ENCODE measurements at places on chromosomes 7 and 10.

GRCh38 chr10:19412531-19412930 is 363.9 kb downstream of the MALRD1 start:
- no peaks in the 10 kb centered on the region for H3K27me3 ChIP-seq
- no peak overlapping the region for H3K4me3 ChIP-seq
- H3K4me1 ChIP-seq, result no peaks in the 10 kb centered on the region
- no peak for DNase-seq
- H3K27ac ChIP-seq, result no peak overlapping the region

DNA sequence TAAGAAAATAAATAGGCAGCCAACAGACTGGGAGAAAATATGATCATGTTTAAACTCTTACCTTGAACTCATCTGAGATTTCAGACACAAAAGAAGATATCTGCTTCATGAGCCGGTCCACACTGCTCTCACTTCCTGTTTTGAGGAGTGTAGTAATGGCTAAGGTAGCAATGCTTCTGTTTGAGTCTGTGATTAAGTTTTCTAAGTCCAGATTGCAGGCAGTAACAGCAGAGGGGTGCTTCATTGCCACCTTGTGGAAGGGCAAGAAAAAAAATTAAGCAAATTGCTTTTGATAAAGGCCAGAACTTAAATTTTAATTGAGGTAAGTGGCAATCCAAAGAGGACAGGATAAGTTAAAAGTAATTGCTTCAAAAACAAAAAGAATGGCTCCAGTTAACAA is 69.1 kb downstream of the MEST start:
- H3K4me1 ChIP-seq, result no peaks in the 10 kb centered on the region
- H3K27ac ChIP-seq, result no peak overlapping the region
- DNase-seq, result no peak
- no peak overlapping the region for H3K4me3 ChIP-seq

DNA sequence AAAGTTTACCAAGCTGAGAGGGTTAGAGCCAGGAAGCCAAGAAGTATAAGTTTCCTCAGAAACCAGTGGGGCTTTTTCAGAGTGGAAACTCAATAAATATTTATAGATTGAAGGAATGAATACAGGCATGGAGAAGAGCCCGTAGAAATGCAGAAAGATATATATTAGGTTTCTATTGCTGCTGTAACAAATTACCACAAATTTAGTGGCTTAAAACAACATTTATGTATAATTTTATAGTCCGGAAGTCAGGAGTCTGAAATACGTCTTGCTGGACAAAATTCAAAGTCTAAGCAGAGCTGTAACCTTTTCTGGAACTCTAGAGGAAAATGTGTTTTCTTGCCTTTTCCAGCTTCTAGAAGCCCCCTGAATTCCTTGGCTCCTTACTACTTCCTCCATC is 107.3 kb upstream of the SEMA3D start:
- no peaks in the 10 kb centered on the region for H3K27me3 ChIP-seq
- no peaks in the 10 kb centered on the region for H3K36me3 ChIP-seq
- no peak overlapping the region for H3K27ac ChIP-seq

DNA sequence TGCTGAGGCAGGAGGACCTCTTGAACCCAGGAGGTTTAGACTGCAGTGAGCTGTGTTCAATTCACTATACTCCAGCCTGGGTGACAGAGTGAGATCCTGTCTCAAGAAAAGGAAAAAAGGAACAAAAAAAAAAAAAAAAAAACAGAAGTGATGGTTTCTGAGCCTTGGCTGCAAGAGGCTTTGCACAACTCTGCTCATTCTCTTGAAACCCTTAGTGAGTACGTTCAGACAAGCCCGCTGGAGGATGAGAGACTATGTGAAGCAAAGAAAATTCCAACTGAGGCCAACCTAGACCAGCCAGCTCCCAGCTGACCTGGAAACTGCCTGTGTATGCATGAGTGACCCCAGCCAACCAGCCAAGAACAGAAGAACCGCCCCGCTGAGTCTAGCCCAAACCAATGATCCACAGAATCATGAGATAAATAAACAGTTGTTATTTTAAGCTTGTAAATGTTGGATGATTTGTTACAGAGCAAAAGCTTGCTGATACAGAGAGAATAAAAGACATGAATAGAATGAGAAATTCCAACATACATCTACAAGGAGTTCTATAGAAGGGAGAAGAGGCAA is 50.6 kb upstream of the FZD9 start:
- no peak overlapping the region for H3K27ac ChIP-seq
- H3K36me3 ChIP-seq, result no peaks in the 10 kb centered on the region
- H3K4me3 ChIP-seq, result no peak overlapping the region
- no peaks in the 10 kb centered on the region for H3K4me1 ChIP-seq
- no peak for DNase-seq
- H3K27me3 ChIP-seq, result no peaks in the 10 kb centered on the region

DNA sequence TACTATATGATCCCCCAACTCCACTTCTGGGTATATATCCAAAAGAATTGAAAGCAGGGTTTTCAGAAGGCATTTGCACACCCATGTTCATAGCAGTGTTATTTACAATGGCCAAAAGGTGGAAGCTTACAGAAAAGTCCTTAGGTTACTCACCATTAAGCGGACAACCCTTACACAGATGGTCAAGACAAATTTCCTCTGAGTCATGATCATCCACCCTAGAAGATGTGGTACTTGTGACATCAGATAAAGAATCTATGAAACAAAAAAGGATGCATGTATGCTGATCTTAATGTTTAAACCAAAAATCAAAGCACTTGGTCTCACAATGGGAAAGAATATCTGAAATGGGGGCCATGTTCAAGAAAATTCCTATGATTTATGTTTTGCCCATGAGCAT is 31.1 kb downstream of the ZC3HAV1 start:
- no peak for DNase-seq
- H3K27me3 ChIP-seq, result no peaks in the 10 kb centered on the region
- H3K36me3 ChIP-seq, result peaks cover 21% of the 10 kb centered on the region
- H3K4me1 ChIP-seq, result no peaks in the 10 kb centered on the region
- H3K4me3 ChIP-seq, result no peak overlapping the region
- H3K27ac ChIP-seq, result no peak overlapping the region

GRCh38 chr7:15113752-15114151 is 211.2 kb upstream of the DGKB start:
- no peaks in the 10 kb centered on the region for H3K27me3 ChIP-seq
- DNase-seq, result no peak
- no peaks in the 10 kb centered on the region for H3K36me3 ChIP-seq

GRCh38 chr7:117790251-117790650 is 83.0 kb downstream of the CTTNBP2 start:
- no peaks in the 10 kb centered on the region for H3K4me1 ChIP-seq
- peaks cover 9% of the 10 kb centered on the region for H3K36me3 ChIP-seq
- H3K27me3 ChIP-seq, result no peaks in the 10 kb centered on the region
- no peak overlapping the region for H3K27ac ChIP-seq

- no peak overlapping the region for H3K27ac ChIP-seq
- DNase-seq, result no peak
- H3K4me1 ChIP-seq, result no peaks in the 10 kb centered on the region
- no peak overlapping the region for H3K4me3 ChIP-seq
These were observed 331.8 kb downstream of the CALN1 start for GRCh38 chr7:72080341-72080766.

GRCh38 chr10:22103701-22104470 is 100.4 kb upstream of the DNAJC1 start:
- no peaks in the 10 kb centered on the region for H3K4me1 ChIP-seq
- no peaks in the 10 kb centered on the region for H3K36me3 ChIP-seq
- DNase-seq, result no peak
- no peaks in the 10 kb centered on the region for H3K27me3 ChIP-seq

DNA sequence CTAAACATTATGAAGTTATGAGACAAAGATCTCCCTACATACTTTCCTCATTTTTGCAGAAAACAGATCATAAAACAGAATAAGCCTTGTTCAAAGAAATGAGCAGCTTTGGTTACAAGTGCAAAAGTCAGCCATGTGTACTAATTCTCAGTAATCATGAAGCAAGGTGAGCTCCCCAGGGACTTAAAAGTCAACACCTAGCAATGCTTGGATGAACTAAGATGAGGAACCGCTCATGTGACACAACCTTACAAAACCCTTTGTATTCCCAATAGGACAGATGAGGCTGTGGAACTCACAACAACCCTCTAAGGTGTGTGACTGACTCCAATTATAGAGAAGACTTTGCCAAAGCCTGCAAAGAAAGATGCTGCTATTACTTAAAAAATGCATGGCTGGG is 154.5 kb downstream of the SLC25A13 start:
- H3K27ac ChIP-seq, result no peak overlapping the region
- DNase-seq, result no peak
- H3K27me3 ChIP-seq, result no peaks in the 10 kb centered on the region
- H3K4me1 ChIP-seq, result no peaks in the 10 kb centered on the region

- H3K4me3 ChIP-seq, result no peak overlapping the region
- no peak for DNase-seq
- H3K27me3 ChIP-seq, result no peaks in the 10 kb centered on the region
- no peaks in the 10 kb centered on the region for H3K36me3 ChIP-seq
- no peak overlapping the region for H3K27ac ChIP-seq
These were observed 141.2 kb downstream of the MLLT10 start for GRCh38 chr10:21675157-21675796.

DNA sequence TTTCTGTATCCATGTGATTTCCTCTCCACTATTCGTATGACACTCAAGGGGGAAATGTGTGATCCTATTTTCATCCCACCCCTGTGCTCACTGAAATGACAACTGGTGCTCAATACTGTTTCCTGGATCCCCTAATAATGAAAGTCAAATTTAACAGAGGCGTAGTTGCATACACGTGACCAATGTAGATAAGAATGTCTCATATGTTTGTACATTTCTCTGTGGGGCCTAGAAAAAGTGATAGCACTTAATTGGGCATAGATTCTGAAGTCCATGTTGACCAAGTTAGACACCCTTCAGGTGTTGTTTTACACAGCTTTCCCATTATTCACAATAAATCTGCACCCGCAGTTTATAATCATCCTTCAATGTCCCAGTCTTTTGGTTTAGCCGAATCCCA is 59.1 kb downstream of the JAZF1 start:
- no peak overlapping the region for H3K27ac ChIP-seq
- no peaks in the 10 kb centered on the region for H3K27me3 ChIP-seq
- DNase-seq, result no peak
- no peak overlapping the region for H3K4me3 ChIP-seq
- H3K36me3 ChIP-seq, result no peaks in the 10 kb centered on the region
- peaks cover 14% of the 10 kb centered on the region for H3K4me1 ChIP-seq

DNA sequence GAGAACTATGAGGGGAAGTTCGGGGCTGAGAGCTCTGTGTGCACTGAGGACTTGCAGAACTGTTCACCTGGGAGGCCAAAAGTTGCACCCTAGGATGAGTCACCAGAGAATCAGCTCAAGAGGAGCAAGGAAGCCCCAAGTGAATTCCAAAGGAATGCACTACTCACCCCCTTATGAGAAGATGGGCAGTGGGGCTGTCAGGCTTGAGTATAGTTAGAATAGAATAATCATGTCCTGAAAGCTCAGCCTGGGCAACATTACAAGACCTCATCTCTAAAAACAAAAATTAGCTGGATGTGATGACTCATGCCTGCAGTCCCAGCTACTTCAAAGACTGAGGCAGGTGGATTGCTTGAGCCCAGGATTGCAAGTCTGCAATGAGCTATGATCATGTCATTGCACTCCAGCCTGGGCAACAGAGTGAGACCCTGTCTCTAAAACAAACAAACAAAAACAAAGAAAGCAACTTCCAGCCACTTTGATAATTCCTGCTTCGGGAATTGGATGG is 30.0 kb downstream of the MAP3K8 start:
- DNase-seq, result no peak
- no peaks in the 10 kb centered on the region for H3K27me3 ChIP-seq
- no peaks in the 10 kb centered on the region for H3K36me3 ChIP-seq

GRCh38 chr7:95686109-95686508 is 86.2 kb upstream of the DYNC1I1 start:
- H3K36me3 ChIP-seq, result no peaks in the 10 kb centered on the region
- H3K4me1 ChIP-seq, result peaks cover 12% of the 10 kb centered on the region
- peak; percentile 28 for DNase-seq
- no peak overlapping the region for H3K27ac ChIP-seq
- no peaks in the 10 kb centered on the region for H3K27me3 ChIP-seq
- H3K4me3 ChIP-seq, result no peak overlapping the region

DNA sequence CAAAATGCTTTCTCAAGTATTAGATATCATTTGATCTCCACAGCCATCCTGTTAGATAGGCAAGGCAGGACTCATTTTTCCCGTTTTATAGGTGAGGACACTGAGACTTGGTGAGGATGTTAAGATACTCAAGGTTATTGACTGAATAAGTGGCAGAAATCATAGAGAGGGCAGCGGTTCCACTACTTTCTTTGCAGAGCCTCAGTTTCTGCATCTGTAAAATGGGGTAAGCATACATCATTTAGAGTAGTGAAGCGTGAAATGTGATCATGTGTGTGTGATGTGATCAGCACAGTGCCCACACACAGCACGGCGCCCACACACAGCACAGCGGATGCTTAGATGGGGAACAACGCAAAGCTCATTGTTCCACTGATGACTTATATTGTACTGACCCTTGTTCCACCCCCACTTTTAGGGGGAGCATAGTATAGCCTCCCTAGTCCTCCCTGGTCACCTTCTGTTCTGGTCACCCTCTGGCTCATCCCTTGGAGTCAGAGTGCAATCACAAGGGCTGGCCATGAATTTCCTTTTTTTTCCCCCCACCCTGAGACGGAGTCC is 10.5 kb downstream of the UBTD1 start:
- H3K4me1 ChIP-seq, result peaks cover 6% of the 10 kb centered on the region
- no peak overlapping the region for H3K27ac ChIP-seq
- H3K27me3 ChIP-seq, result no peaks in the 10 kb centered on the region
- DNase-seq, result no peak
- no peak overlapping the region for H3K4me3 ChIP-seq

DNA sequence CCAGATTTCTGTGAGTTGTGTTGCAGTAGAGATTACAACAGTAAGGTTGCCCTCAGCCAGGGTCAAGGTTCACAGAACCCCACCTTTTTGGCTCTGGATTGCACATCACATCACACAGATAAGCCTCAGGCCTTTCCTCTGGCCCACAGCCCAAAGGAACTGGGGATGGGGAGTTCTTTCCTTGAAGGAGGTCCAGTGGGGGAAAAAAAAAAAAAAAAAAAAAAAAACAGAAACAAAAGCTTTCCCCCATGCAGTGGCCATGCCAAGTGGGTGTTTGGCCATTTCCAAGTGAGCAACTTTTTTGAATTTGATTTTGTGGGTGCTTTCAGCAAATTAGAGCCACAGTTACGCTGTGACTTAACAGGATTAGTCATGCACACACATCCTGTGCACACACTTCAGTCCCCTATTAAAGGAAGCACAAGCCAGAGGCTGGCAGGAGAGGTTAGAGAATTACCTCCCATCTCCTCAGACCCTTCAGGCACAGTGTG is 79.3 kb upstream of the NANOS1 start:
- H3K4me3 ChIP-seq, result no peak overlapping the region
- no peaks in the 10 kb centered on the region for H3K36me3 ChIP-seq
- no peaks in the 10 kb centered on the region for H3K27me3 ChIP-seq
- DNase-seq, result no peak

DNA sequence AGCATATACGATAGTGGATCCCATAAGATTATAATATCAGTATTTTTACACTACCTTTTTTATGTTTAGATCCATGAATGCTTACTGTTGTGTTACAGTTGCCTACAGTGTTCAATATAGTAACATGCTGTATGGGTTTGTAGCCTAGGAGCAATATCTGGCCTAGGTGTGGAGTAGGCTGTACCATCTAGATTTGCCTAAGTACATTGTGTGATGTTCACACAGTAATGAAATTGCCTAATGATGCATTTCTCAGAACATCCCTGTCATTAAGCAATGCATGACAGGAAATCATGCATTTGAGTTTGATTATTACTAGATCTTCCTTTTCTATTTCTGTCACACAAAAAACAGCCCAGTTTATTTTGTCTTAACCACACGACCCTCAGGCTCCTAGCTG is 14.5 kb downstream of the CBX3 start:
- no peak overlapping the region for H3K27ac ChIP-seq
- H3K4me1 ChIP-seq, result no peaks in the 10 kb centered on the region
